ENCODE measurements at places on chromosomes 1 and 21. TPM values are rescaled to one million over a fixed set of nuclear protein-coding genes. Genes with fewer than 3 reads are reported as not detected.

PRELP gene
- total RNA-seq: not detected

NASP gene
- total RNA-seq: 67.7 TPM

PIGK gene
- 18.0 TPM for total RNA-seq

TEDDM1 gene
- not detected for total RNA-seq

F13B gene
- not detected for total RNA-seq

GCSAML gene
- not detected for total RNA-seq

TAS1R2 gene
- not detected for total RNA-seq

ASAP3 gene
- 20.3 TPM for total RNA-seq

HES2 gene
- 173 TPM for total RNA-seq

SPATA17 gene
- 1.5 TPM for total RNA-seq

DNASE2B gene
- not detected for total RNA-seq

CLIC6 gene
- 0.07 TPM for total RNA-seq

TPTE gene
- not detected for total RNA-seq

RCC1 gene
- total RNA-seq: 70.2 TPM

C4BPA gene
- not detected for total RNA-seq

TMEM125 gene
- total RNA-seq: 11.8 TPM

KCNJ6 gene
- 0.09 TPM for total RNA-seq

C1orf216 gene
- 5.0 TPM for total RNA-seq

AZIN2 gene
- total RNA-seq: 2.8 TPM

CBR3 gene
- total RNA-seq: 12.8 TPM

AMY2B gene
- total RNA-seq: 1.5 TPM

GJB3 gene
- 115 TPM for total RNA-seq

OR2L8 gene
- not detected for total RNA-seq

WASF2 gene
- total RNA-seq: 47.9 TPM

CELA2B gene
- not detected for total RNA-seq

EVA1C gene
- total RNA-seq: 12.3 TPM

SLC25A34 gene
- total RNA-seq: 0.14 TPM

BMP8A gene
- not detected for total RNA-seq

RASSF5 gene
- 17.6 TPM for total RNA-seq

IL22RA1 gene
- total RNA-seq: 2.1 TPM

LEFTY2 gene
- total RNA-seq: not detected

C1orf53 gene
- total RNA-seq: 10.2 TPM

All from airway epithelial cell (primary cell).